ENCODE measurements at places on chromosomes 3 and 15.
A peak's percentile ranks its signal among the peaks of the same experiment; 100 is the strongest.

- DNase-seq: no peak
Measured at GRCh38 chr15:76338486-76339304, 2.1 kb downstream of the ISL2 start.

- no peak for DNase-seq
Measured at GRCh38 chr3:36434687-36435426, 54.6 kb downstream of the STAC start.

DNA sequence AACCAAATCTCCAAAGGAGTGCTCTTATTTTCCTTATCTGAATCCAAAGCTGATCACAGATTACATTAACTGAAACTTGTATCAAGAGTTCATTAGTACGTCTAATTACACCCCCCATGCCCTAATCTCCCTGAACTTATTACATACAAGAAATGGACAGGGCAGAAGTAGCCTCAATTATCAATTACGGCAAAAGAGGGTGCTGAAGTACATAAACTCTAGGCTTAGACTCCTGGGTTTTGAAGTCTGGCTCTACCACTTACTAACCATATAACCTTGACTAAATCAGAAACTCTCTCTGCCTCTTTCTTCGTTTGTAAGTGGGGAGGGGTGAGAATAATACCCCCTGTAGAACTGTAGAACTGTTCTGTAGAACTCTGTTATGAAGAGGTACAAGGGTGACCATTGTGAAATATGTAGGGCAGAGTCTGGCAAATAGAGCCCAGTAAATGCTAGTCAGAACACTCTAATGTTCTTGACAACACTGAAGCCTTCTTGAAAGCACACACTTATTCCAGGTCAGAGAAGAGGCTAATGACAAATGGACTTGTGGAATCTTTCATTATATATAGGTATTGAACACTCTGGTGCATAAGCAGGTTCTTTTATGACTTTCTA, 19.6 kb upstream of the OR5K4 start:
- DNase-seq: peak; percentile 21

DNA sequence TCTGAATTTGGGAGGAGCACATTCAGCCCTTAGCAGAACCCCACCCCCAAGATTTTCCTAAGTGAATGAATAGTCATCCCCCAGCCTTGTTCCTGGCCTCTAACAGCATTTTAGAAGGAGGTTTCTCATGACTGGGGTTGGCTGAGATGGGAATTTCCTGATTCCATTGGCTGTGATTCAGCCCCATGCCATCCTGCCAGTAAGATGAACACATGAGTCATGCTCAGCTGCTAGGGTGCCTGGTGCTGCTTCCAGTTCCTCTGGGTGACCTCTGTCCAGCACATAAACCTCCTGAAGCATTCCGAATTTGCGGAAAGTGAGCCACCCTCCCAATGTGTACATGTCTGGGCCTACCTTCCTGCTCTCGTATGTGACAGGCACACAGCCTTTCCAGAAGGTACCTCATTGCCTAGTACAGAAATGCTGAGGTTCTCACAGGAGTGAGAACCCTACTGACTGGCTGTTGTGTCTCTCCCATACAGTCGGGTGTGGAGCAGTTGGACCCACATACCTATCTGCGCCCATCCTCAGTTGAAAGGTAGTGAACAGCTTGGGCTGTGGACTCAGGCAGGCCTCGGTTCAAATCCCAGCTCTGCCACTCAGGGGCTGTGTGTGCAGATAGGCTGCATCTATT, 91.7 kb downstream of the APBA2 start:
- peak; percentile 92 for DNase-seq

GRCh38 chr15:28112962-28113361, 13.8 kb upstream of the OCA2 start:
- DNase-seq: no peak

- DNase-seq: no peak
Measured at GRCh38 chr3:173109143-173109542, 31.9 kb downstream of the SPATA16 start.

- DNase-seq: no peak
Measured at GRCh38 chr15:41969851-41970431, 2.4 kb downstream of the EHD4 start.

- no peak for DNase-seq
Measured at GRCh38 chr3:43923104-43923882, 232.6 kb downstream of the ABHD5 start.

DNA sequence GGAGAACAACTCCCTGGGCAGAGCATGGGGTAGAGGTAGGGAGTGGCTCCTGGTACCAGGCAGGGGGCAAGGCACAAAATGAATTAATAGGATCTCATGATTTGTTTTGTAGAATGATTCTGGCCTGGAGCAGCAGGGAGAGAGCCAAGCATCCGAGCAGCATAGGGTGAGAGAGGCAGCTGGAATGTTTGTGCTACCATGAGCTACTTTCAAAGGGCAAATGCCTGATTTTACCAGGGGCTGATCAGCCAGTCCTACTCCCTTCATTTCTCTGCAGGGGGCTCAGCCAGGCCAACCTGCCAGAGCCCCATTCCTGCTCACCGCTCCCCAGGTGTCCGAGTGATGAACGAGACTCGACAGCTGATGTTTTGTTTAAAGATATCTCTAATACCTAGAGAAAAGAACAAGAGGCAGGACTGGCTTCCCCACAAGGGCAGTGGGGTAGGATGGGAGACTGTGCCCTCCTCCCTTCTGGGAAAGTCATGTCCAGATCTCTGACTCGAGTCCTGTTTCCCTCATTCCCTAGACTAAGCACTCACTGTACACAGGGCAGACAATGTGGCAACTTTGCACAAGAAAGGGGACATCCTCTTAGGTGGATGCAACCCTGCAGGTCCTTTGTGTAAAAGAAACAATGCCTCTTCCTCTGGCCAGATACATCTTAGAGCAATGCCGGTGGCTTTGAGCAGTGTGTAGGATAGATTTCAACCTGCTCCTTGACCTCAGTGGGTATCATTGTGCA, 12.9 kb downstream of the DUOX2 start:
- no peak for DNase-seq

- DNase-seq: no peak
Measured at GRCh38 chr3:58005669-58006068, 2.6 kb upstream of the FLNB start.

DNA sequence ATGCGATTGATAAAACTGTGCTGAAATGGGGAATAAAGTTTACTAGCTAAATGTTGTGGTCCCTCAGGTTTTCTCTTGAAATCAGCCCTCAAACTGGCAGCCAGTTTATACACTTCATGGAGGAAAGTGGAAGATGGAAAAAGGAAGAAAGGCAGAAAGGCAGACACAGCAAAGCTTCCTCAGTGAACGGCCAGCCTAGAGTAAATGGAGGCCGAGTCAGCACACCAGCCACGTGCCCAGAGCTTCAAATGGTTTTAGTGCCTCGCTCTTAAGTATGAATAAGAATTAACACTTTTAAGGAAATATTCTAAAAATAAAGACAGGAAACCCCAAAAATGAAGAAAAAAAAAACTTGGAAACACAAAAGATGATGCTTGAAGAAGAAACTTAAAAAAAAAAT, 48.3 kb downstream of the GNB4 start:
- no peak for DNase-seq

GRCh38 chr3:134134240-134134639, 104.5 kb upstream of the SLCO2A1 start:
- DNase-seq: no peak

- peak; percentile 33 for DNase-seq
Measured at GRCh38 chr3:12235691-12236090, 53.2 kb upstream of the PPARG start.

All from H4 (cell line).